ENCODE measurements at places on chromosomes 2 and 18.
A peak's percentile ranks its signal among the peaks of the same experiment; 100 is the strongest.

GRCh38 chr2:134408791-134409190 is 154.9 kb downstream of the MGAT5 start:
- DNase-seq, result no peak

GRCh38 chr2:105936954-105937353 is 192.2 kb downstream of the NCK2 start:
- DNase-seq, result no peak

DNA sequence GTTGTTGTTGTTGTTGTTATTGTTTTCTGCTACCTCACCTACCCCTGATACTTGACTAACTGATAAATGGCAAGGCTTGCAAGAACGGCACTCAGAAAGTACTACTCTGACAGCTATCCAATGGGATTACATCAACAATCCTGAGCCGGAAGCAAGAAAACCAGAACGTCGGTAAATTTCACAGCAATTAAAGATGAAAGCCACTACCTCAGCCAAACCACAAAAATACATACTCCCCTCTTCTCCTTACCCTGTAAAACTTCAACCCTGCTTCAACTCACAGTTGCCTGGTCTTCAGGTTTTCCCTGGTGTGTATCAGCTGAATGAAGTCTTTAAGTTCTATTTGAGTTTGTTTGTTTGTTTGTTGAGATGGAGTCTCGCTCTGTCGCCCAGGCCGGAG is 293.7 kb upstream of the RND3 start:
- no peak for DNase-seq

DNA sequence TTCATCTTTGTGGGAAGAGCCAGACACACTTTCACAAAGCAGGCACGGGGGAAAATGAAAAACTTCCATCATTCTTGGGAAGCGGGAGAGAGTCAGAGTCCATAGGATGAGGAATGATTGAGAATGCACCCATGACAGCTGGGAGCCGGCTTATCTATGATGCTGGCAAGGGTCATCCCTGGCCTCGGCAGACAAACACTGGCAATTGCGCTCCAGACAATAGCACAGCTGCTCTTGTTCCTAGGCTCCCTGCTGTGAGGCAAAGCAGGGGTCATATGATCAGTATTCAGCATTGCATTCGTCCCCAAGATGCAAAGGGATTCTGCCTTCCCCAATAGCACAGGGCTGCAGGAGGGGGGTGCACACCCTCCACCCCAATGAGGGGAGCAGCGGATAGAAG is 33.0 kb downstream of the CYRIA start:
- DNase-seq, result no peak

- no peak for DNase-seq
Measured at GRCh38 chr2:102331311-102331980, 20.1 kb downstream of the IL1RL1 start.

GRCh38 chr18:64207820-64208219 is 58.9 kb upstream of the LINC00305 start:
- peak; percentile 3 for DNase-seq

GRCh38 chr2:236576087-236576486 is 6.5 kb downstream of the ACKR3 start:
- no peak for DNase-seq

DNA sequence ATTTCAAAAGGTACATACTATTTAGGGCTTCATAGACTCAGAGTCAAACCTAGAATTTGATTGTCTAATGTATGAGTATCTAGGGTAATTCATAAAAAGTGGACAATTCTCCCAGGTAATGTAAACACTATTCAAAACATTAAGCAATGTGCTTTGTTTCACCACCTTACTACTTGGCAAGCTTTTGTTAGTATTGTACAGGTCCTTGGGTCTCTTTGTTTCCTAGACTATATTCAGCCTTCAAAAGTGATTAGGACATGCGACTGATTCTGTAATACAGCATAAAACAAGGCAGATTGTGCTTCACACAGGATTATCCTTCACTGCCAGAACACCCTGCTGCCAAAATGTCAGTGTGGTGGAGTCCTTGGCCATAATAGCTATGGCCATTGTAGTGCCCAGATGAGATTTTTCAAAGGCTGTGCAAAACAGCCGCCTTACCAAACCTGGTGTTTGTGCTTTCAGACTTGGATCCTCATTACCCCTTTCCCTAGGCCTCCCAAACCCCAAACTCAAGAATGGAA is 90.1 kb upstream of the CAVIN2 start:
- no peak for DNase-seq

- peak; percentile 40 for DNase-seq
Measured at GRCh38 chr2:714005-714741, 37.0 kb upstream of the TMEM18 start.

- no peak for DNase-seq
Measured at GRCh38 chr2:54891909-54892308, 158.3 kb downstream of the RTN4 start.

- no peak for DNase-seq
Measured at GRCh38 chr2:99403524-99403923, 66.3 kb downstream of the EIF5B start.

DNA sequence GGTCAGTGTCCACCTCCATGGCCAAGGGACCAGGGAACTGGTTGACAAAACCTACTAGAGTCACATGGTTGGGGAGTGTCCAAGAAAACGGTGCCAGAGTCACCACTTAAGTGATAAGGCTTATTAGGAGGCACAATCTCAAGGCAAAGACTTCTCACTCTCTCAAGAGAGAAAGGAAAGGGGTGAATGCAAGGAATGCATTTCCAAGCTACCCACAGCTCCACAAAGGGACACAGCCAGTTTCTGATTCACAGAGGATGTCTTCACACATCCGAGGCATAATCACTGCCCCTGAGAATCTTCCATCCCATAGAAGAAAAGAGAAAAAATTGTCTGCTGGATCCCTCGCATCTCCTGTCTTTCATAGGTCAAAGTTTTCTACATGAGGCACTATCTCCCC is 269.3 kb downstream of the TNS1 start:
- DNase-seq, result no peak

- DNase-seq, result no peak
Measured at GRCh38 chr2:25388491-25388890, 46.8 kb upstream of the DNMT3A start.

DNA sequence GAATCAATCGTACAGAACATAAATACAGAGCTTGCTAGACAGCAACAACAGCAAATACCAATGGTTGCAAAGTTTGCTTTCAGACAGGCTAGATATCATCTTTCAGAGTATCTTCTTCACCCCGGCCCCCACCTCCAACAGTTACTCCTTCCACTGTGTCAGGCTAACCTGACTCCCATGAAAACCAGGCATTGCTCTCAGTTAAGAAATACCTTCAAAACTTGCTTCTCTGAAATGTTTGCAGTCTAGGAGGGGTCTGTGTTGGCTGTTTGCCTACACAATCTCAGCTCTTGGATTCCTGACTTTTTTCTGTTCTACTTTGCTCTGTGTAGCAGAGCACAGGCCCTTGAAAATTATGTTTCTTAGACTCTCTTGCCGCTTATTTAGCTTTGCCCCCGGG is 599.5 kb upstream of the SYT4 start:
- DNase-seq, result no peak

DNA sequence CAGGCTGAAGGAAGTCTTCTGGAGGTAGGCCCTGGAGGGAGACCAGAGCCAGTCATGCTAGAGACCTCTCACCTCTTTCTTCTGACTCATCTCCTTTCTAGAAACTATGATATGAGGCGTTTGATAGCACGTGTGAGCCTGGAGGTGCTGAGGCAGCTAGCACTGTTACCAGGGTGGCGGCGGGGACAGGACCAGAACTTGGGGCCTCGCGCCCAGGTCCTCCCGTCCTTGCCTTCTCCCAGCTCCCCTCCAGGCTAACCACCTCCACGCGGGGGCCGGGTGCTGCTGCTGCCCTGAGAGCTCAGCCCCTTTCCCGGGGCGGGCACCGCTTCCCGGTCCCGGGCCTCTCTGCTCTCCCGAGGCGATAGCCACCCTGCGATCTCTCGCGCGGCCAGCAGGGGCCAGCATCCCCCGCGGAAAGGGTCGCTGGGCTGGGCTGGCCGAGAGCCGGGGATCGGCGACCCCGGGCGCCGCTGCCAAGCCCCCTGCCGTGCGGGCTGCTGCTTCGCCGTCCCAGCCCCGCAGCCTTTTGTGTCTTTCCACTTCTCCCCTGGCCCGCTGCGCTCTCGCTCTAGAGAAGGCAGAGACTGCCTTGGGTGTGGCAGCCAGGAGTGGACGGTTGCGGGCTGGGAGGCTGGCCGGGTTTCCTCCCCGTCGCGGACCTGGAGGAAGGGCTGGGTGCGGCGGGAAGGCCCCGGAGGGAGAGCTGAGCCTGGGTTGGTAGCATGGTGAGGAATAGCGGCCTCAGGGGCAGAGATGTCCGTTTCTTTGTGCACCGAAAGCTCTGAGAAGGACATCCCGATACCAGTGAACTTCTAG is 49.1 kb downstream of the TMEM17 start:
- DNase-seq, result peak; percentile 59

DNA sequence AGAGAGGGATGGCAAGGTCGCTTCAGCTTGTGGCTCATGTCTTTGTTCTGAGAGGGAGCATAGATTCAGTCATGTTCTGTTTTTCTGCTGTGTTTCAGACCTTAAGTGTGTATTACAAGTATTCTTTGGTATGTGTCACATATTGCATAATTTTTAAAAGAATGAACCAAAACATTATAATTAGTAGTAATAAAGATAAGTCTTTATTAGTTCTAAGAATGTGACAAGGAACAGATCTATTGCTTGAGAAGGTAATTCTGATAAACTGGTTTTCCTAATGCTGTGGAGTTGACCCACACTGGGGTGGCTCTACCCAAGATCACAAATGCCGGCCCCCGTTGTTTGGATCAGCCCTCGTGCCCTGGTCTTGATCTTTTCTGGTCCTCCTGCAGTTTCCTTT is 124.3 kb upstream of the FOSL2 start:
- no peak for DNase-seq

- no peak for DNase-seq
Measured at GRCh38 chr2:189799531-189799930, 15.3 kb downstream of the PMS1 start.

GRCh38 chr18:9437021-9437437 is 38.3 kb upstream of the RALBP1 start:
- DNase-seq, result no peak

DNA sequence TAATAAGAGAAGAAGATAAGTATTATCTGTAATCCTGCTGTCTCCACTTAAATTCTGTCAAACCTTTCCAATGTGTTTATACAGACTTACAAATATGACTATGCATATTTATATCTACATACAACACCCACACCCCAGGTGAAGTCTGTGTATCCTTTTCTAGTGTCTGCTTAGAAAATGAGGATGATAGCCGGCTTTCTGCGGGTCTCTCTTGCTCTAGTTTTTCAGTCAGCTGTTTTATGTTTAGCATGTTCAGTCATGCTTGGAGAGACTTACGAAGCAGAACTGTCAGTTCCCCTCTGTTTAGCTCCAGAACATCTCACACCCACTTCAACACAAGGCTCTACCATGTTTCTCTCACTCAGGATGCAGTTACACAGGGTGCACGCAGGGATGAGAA is 137.3 kb upstream of the NFATC1 start:
- DNase-seq, result no peak

GRCh38 chr2:147026664-147027295 is 818.0 kb upstream of the ACVR2A start:
- DNase-seq, result no peak

GRCh38 chr2:144519934-144520731 is at the start of gene ZEB2:
Gene ZEB2 (minus strand): TSS chr2:144520119. CDS start chr2:144517350, 2,769 bp downstream.
- DNase-seq, result peak; percentile 76

GRCh38 chr18:59268721-59269562 is 4.3 kb downstream of the RAX start:
- no peak for DNase-seq

DNA sequence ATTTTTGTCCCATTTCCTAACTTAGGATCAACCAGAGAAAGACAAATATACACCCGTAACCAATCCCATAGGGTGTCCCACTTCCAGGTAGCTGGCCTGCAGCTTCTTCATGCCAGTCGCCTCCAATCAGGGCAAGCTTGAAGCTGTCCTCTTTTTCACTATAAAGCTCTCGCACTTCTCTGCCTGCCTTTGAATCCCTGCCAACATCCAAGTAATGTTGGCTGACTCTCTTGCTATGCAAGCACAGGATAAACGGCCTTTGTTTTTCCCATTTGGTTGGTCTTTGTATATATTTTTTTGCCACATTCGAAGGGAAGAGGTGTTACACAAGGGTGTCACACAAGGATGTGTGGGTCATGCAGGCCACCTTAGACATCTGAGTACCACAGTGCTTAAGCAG is 388.8 kb downstream of the CBLN2 start:
- no peak for DNase-seq

DNA sequence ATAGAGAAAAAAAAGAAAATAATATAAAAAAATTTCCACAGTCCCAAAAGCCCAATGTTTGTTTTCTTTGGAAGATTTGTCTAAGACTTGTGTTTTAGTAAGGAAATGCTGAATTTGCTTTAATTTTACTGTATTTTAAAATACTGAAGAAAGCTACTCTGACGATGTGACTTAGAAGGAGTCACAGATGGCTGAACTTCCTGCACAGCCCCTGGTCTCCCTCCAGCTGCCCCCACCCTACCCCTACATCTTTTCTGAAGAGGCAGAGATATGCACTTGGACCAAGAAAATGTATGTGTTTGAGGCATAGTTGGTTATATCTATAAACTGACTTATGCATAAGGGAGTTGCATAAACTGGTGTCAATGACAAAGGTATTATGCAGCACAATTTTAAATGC is 172.3 kb downstream of the CDH2 start:
- no peak for DNase-seq

DNA sequence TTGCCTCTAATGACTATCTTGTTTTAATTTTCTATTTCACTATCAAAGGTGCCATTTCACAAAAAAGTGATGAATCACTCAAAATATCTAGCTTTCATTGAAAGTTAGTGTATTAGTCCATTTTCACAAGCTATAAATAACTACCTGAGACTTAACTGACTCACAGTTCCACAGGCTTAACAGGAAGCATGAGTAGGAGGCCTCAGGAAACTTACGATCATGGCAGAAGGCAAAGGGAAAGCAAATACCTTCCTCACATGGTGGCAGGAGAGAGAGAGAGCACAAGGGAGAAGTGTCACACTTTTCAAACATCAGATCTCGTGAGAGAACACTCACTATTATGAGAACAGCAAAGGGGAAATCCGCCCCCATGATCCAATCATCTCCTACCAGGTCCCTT is 1220.4 kb upstream of the ZEB2 start:
- no peak for DNase-seq

GRCh38 chr2:147689220-147689909 is 155.5 kb upstream of the ACVR2A start:
- peak; percentile 47 for DNase-seq

GRCh38 chr2:105371156-105371555 is 27.7 kb downstream of the FHL2 start:
- DNase-seq, result no peak

- no peak for DNase-seq
Measured at GRCh38 chr2:217466104-217466503, 536.7 kb downstream of the TNS1 start.
